ENCODE measurements at places on chromosomes 12 and 14.

DNA sequence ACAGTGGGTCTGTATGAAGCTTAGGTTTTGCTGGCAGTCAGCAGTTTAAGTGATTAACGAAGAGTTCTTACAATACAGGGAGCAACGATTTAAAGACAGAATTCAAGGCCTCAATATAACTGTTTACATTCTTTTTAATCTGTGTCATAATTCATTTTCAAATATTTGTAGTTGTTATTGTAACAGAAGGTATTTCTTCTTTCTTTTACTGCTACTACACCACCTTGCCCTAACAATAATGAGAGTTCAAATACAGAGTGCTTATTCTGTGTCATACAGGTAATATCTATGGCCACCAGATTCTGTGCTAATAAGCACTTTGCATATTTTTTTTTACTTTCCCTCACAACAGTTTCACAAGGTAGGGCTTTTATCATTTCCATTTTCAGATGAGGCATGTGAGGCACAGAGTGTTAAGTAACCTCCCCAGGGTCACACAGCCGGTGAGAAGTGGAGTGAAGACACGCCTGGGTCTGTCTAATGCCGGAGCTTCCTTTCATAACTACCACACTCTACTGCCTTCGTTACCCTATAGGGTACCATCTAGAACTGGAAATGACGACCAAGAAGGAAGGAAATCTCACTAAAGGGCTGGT, 81.9 kb downstream of the PELI2 start:
- DNase-seq: no peak

DNA sequence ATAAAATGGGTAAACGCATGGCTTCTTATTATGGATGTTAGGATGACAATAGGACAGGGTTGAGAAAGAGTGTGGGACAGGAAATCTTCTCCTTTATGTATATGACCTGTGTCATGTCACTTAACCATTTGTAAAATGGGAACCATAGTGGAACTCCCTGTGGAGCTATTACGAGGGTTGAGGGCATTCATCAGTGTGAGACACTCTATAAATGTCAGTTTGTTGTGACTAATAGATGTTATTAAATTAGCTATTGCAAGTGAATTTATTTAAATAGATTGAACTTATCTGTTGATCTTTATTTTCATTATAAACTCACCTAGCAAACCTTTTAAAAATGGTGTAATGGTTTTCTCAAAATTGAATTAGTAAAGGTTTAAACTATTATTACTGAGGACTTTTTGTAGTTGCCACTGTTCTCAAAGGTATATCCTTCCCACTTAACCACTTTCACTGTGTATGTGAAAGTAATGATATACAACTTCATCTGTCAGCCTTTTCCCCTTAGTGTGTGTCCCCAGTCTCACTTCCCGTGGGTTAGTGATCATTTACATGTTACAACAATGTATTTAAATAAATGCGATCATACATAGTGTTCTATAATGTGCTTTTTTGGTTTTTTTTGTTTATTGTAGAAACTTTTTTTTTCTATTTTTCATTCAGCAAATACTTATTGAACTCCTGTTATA, 17.1 kb downstream of the HELB start:
- no peak for DNase-seq

- no peak for DNase-seq
Measured at GRCh38 chr12:49556391-49557186, 11.4 kb downstream of the MCRS1 start.

GRCh38 chr12:127035011-127035879, 1231.7 kb upstream of the TMEM132C start:
- no peak for DNase-seq

DNA sequence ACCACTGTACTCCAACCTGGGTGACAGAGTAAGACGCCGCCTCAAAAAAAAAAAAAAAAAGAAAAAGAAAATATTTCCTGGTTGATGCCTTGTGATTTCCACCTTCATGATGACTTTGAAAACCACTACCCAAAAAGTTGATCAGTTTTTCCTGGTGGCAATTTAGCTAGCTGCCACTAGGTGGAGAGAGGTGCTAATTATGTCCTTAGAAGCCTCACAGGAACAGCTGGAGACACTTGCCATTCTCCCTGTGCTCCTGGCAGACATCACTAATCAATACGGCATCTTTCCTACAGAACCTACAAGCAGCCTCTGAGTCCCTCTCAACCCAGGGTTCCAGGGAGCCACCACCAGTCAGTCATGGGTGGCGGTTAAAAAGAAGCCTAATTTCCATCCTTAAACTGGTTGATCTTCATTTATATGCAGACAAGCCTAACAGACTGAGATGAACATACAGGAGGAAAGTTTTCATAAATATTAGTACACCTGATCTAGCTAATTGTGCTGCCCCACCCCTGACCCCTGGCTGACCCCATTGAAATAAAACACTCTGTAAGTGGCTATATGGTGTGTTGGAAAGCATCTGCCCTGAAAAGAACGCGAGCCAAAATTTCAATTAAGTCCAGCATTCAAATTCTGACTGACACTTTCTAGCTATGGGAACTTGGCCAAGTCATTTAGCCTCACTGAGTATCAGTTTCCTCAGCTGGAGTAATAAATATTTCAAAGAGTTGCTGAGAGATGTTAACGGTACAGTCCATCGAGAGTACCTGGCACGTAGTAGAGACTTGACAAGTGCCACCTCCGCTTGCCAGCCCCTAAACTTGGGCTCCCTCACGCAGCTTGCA, 6.2 kb upstream of the OAS1 start:
- no peak for DNase-seq

- DNase-seq: no peak
Measured at GRCh38 chr14:52780893-52781292, 10.5 kb downstream of the GNPNAT1 start.

DNA sequence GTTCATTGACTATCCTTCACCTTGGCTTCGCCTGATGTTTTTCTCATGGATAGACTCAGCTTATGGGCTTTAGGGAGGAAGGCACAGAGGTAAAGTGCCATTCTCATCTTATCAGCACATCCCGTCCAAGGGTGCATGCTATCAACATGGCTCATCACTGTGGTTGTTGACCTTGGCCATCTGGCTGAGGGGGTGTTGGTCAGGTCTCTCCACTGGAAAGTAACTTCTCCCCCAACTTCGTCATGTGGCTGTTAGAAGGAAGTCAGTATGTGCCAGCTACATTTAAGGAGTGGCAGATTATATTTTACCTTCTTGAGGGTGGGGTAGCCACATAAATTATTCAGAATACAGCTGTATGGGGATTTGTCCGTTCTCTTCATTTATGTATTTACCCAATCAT, 68.9 kb downstream of the EML1 start:
- no peak for DNase-seq

DNA sequence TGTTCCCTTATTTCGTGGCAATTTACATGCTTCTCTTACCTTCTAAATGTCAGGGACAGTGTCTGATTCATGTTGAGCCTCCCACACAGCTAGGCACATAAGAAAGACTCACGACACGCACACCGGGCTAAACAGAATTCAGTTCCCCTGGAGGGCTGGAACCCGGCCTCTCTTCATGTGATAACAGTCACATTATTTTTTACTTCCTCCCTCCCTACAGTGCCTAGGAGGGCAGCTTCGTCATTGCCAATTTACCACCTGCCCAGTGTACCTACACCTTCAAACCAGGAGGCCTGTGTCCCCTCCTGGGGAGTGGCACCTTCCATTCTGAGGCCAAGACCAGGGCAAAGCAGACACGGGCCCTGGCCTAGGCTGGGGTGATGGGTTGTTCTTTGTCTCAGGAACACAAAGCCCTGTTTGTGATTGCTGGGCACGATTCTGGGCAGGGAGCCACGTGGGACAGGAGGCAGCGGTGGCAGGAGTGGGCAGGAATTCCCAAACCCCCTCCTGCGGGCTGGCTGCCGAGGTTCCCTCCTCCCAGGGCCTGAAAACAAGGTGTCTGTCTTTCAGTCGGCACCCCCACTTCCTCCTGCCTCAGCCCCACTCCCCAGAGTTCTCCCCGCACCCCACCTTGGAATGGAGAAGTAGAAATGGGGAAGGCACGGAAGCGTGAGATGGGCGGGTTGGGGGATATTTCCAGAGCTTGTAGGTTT, 6.8 kb upstream of the RASAL1 start:
- DNase-seq: peak; percentile 27

GRCh38 chr12:107282628-107283027, 189.3 kb upstream of the CRY1 start:
- no peak for DNase-seq

DNA sequence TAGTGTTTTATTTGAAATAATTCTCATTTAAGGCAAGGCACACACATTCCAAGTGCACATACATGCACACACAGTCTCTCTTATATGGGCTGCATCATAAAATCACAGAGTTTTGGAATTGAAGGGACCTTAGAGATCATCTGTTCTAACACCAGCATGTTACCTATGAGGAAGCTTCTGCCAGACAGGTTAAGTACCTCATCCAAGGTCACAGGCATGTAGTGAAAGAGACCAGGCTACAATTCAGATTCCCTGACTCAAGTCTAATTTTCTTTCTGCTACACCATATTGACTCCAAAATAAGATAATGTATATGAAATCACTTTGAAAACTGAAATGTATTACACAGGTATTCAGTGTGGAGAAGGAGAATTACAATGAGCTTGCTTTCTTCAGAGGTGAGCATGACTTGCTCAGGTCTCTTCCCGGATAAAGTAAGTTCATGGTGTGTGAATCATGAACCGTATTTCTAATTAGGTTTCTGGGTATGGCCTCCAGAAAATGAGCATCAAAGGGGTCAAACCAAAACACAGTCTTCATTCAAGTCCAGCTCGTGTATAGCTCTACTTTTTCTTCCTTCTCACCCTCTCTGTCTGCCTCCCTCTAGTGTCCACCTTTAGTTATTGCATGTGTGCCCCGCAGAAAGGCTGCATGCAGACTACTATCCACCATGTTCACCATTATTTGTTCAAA, 411.9 kb downstream of the FUT8 start:
- DNase-seq: peak; percentile 70

DNA sequence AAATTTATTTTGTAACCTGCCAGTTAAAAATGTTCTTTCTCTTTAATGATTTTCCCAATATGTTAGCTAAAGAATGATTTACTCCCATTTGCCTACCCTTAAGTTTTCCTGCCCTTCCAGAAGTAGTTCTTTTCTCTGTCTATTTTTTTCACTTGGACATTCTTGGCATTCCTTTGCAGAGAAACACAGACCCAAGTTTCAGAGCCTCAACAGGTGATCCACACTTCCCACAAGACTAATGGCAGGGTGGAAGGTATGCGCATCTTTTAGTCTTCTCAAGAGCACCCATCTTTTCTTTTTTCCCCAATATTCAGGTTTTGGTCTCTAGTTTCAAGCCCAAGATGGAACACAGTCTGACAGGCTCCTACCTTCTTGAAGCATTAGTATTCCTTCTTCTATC, 420.7 kb downstream of the ADAMTS20 start:
- DNase-seq: no peak

- no peak for DNase-seq
Measured at GRCh38 chr12:57129889-57130288, 1.6 kb downstream of the LRP1 start.

DNA sequence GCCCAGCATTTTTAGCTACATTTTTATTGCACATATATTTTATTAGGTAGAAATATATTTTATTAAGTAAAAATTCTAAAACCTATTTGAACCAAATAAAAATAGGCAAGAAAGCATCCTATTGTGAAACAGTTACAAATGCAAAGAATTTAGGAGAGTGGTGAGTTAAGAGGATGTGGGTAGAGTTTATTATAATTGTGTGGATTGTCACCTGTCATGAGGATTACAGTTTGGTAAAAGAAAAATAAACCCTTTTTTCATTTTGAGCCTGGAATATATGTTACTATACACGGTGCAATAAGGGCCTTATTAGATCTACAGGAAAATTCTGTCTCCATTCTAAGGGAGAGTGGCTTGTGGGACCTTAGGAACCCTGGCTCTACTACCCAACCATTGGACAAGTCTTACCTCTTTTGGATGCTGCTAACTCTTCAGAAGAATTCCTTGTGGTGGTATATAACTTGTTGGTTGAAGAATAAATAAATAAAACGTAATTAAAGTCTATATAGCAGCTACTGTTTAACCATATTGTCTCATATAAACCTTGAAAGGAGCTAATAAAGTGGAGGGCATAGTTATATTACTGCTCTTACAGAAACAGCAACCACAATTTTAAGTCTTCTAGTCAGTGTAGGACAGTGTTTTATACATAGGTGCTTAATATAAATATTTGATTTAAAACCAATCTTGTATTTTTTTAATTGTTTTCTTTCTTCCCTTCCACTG, 67.8 kb downstream of the FGD4 start:
- DNase-seq: no peak

DNA sequence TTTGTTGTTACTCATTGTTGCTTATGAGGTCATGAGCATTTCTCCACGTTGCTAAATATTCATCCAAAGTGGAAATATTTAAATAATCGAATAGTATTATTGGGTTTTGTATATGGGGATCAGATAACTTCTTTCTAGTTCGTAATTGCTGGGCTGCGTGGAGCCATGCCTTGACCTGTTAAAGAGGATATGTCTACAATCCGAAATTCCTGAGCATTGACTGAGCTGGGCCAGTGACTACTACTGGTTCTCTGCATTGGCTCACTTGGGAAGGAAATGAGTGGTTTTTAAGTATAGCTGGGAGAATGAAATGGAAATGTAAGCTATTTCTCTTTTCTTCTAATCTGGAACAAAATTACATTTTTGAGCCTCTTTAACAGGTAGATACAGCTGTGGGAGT, 163.2 kb downstream of the RPL10L start:
- no peak for DNase-seq

GRCh38 chr14:74720526-74720925, 7.6 kb downstream of the FCF1 start:
- no peak for DNase-seq
